ENCODE measurements at places on chromosomes 6 and 20. TPM values are rescaled to one million over a fixed set of nuclear protein-coding genes. Genes with fewer than 3 reads are reported as not detected.

DNA sequence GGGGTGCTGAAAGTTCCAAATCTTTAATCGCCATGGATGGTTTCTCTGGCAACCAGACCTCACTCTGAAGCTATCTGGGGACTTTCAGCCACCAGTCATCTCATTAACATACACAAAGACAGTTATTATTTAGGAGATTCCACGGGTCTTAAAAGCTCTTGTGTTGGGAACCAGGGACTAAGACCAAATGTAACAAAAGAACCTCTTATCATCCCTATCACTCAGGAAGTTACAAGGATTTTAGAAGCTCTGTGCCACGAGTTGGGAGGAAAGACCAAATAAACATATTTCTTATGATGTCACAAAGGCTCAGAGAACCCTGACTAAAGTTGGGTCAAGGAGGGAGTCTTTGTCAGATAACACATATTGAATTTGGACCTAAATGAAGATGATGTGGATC lies 17.7 kb downstream of the GPX6 start:
- no peaks in the 10 kb centered on the region for H3K36me3 ChIP-seq
- H3K27ac ChIP-seq, result no peak overlapping the region

GRCh38 chr6:4903751-4904370 lies 100.0 kb downstream of the RPP40 start:
- no peak overlapping the region for H3K4me3 ChIP-seq
- H3K4me1 ChIP-seq, result peaks cover 39% of the 10 kb centered on the region
- no peak overlapping the region for H3K27ac ChIP-seq
- H3K27me3 ChIP-seq, result no peaks in the 10 kb centered on the region
- peaks cover 28% of the 10 kb centered on the region for H3K36me3 ChIP-seq

GRCh38 chr6:124200661-124201060 lies 397.0 kb downstream of the NKAIN2 start:
- no peaks in the 10 kb centered on the region for H3K36me3 ChIP-seq
- DNase-seq, result no peak
- H3K4me1 ChIP-seq, result no peaks in the 10 kb centered on the region
- no peaks in the 10 kb centered on the region for H3K27me3 ChIP-seq

DNA sequence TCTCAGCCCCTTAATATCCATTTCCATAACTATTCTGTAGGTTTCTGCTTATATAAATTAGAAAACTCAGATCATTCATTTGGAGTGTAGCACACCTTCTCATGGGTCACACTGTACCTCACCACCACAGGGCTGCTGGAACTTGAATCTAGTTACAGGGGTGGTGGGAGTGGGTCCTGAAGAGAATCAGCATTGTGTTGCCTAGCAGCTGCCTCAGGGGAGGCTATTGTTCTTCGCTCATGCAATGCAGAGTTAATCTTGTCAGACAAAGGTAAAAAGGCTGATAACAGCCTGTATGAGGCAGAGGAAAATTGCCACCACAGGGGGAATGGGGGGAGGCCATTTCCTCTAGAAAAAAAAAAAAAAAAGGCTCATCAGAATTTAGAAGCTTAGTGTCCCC lies 496.0 kb upstream of the ADGRB3 start:
- no peak overlapping the region for H3K4me3 ChIP-seq
- H3K27me3 ChIP-seq, result no peaks in the 10 kb centered on the region
- no peak overlapping the region for H3K27ac ChIP-seq
- no peaks in the 10 kb centered on the region for H3K36me3 ChIP-seq
- no peaks in the 10 kb centered on the region for H3K4me1 ChIP-seq

Gene FOXA2
- total RNA-seq, result not detected

Gene FRMD1
- total RNA-seq, result not detected

- H3K36me3 ChIP-seq, result no peaks in the 10 kb centered on the region
- H3K27me3 ChIP-seq, result no peaks in the 10 kb centered on the region
- no peak for DNase-seq
- no peaks in the 10 kb centered on the region for H3K4me1 ChIP-seq
Observed at GRCh38 chr20:1199964-1200363, 3.3 kb upstream of the C20orf202 start.

Gene ARMC12
- 1.8 TPM for total RNA-seq

GRCh38 chr6:43849844-43850243 lies 79.8 kb downstream of the VEGFA start:
- DNase-seq, result no peak
- no peak overlapping the region for H3K27ac ChIP-seq
- H3K36me3 ChIP-seq, result no peaks in the 10 kb centered on the region
- H3K4me1 ChIP-seq, result no peaks in the 10 kb centered on the region
- H3K27me3 ChIP-seq, result no peaks in the 10 kb centered on the region
- H3K4me3 ChIP-seq, result no peak overlapping the region

Gene CAP2
- total RNA-seq, result not detected

Gene FRK
- 0.08 TPM for total RNA-seq

Gene SAMD10
- total RNA-seq, result 16.7 TPM

Gene LGSN
- total RNA-seq, result not detected

- DNase-seq, result no peak
- H3K27me3 ChIP-seq, result no peaks in the 10 kb centered on the region
- H3K36me3 ChIP-seq, result no peaks in the 10 kb centered on the region
- H3K27ac ChIP-seq, result no peak overlapping the region
Observed at GRCh38 chr6:130671577-130671976, 155.6 kb upstream of the SMLR1 start.

Gene GNRH2
- total RNA-seq, result 0.87 TPM

Gene EFCAB8
- total RNA-seq, result 0.56 TPM

DNA sequence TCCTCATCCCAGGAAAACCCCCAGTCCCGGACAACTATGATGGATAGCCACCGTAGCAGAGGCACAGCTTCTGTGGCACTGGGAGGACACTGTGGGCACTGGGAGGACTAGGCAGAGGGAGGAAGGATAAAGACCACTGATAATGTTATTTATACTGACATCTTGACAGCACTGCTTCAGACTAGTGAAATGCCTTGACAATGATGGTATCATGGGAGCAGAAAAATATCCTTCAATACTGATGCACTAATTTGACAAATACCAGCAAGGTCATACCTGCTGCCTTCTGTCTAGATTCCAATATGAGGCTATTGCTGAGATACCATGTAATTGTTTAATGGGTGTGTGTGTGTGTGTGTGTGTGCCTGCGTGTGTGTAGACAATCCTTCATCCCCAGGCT lies 148.6 kb downstream of the PHACTR1 start:
- H3K27me3 ChIP-seq, result no peaks in the 10 kb centered on the region
- DNase-seq, result no peak
- H3K27ac ChIP-seq, result no peak overlapping the region
- no peaks in the 10 kb centered on the region for H3K36me3 ChIP-seq
- H3K4me3 ChIP-seq, result no peak overlapping the region

DNA sequence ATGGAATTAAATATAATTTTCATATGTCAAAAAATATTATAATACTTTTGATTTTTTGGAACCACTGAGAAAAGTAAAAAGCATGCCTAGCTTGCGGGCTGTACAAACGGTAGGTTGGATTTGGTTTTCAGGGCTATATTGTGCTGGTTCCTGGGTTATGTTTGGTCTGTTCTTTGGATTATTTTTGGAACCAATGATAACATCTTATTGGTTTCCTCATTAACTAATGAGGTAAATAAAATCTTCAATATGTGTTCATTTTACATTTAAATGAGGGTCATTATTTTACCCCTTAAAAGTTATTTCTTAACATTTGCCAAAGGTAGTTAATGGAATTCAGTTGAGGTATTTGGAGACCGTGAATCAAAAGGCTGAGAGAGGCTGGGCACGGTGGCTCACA lies 96.6 kb downstream of the IMPG1 start:
- no peak overlapping the region for H3K27ac ChIP-seq
- peaks cover 6% of the 10 kb centered on the region for H3K27me3 ChIP-seq
- no peak for DNase-seq
- no peaks in the 10 kb centered on the region for H3K4me1 ChIP-seq
- H3K36me3 ChIP-seq, result no peaks in the 10 kb centered on the region
- H3K4me3 ChIP-seq, result no peak overlapping the region

Gene STMND1
- not detected for total RNA-seq

GRCh38 chr6:33277663-33278391 lies 904 bp downstream of the B3GALT4 start:
- peaks cover 40% of the 10 kb centered on the region for H3K36me3 ChIP-seq
- H3K4me1 ChIP-seq, result peaks cover 48% of the 10 kb centered on the region
- H3K27me3 ChIP-seq, result no peaks in the 10 kb centered on the region
- peak overlapping the region; percentile 81 for H3K4me3 ChIP-seq
- DNase-seq, result peak; percentile 43
- peak overlapping the region; percentile 92 for H3K27ac ChIP-seq

Gene LY6G6D
- total RNA-seq, result not detected

- no peaks in the 10 kb centered on the region for H3K36me3 ChIP-seq
- H3K27me3 ChIP-seq, result no peaks in the 10 kb centered on the region
- no peak for DNase-seq
- no peak overlapping the region for H3K4me3 ChIP-seq
- H3K27ac ChIP-seq, result no peak overlapping the region
- H3K4me1 ChIP-seq, result peaks cover 5% of the 10 kb centered on the region
Observed at GRCh38 chr20:50722424-50723155, 8.8 kb upstream of the PARD6B start.

DNA sequence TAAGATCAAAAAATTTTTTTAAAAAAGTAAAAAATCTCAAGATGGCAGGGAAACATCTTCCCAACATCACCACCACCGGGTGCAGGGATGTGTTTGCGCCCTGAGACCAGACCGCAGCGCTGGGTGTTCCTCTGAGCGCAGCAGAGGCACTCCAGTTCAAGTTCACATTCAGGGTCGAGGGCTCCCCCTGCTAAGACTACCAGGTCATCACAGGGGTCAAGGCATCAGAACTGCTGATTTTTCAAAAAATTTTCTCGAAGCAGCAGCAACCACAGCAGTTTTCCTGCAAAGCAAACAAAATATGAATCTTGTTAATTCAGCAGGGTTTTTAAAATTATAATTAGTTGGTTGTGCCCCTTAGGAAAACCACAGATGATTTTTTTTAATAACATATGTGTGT lies 83.1 kb downstream of the MYLK4 start:
- no peak overlapping the region for H3K4me3 ChIP-seq
- DNase-seq, result no peak
- H3K4me1 ChIP-seq, result peaks cover 5% of the 10 kb centered on the region
- no peaks in the 10 kb centered on the region for H3K36me3 ChIP-seq
- no peaks in the 10 kb centered on the region for H3K27me3 ChIP-seq
- H3K27ac ChIP-seq, result no peak overlapping the region

DNA sequence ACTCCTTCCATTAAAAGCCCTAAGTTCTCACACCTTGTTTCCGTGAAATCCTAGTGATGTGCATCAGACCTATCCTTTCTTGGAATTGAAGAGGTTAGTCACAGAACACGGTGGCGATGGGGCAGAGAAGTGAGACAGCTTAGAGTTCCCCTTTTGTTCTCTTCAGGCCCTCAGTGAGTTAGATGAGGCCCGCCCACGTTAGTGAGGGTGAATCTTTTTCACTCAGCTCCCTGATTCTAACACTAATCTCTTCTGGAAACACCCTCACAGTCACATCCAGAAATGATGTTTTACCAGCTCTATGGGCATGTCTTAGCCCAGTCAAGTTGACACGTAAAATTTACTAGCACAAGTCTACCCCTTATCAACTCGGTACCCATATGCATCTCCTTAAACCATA lies 172.7 kb upstream of the NOX3 start:
- H3K4me3 ChIP-seq, result no peak overlapping the region
- peaks cover 4% of the 10 kb centered on the region for H3K4me1 ChIP-seq
- peak; percentile 20 for DNase-seq

Gene HLA-DPA1
- 14.7 TPM for total RNA-seq

GRCh38 chr20:35988910-35989463 lies 20.6 kb downstream of the CNBD2 start:
- H3K27me3 ChIP-seq, result peaks cover 7% of the 10 kb centered on the region
- no peak for DNase-seq
- peaks cover 3% of the 10 kb centered on the region for H3K4me1 ChIP-seq
- H3K27ac ChIP-seq, result no peak overlapping the region
- no peaks in the 10 kb centered on the region for H3K36me3 ChIP-seq

DNA sequence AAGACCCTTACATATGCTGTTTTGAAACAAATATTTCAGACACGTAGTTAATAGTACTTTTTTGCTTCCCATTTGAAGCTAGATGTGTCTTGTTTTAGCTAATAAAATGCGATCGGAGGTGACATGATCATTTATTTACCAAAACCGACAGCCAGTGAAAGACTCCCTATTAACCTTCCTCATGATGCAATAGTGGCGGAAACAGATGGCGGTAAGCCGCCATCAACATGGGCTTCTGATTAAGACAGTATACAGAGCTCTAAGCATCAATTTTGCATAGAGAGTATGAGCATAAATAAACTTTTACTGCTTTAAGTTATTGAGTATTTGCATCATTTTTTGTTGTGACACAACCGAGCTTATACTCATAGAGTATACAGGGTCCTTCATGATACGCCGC lies 1282.4 kb upstream of the ADGRB3 start:
- no peak for DNase-seq
- H3K4me3 ChIP-seq, result no peak overlapping the region
- no peak overlapping the region for H3K27ac ChIP-seq
- H3K27me3 ChIP-seq, result no peaks in the 10 kb centered on the region
- no peaks in the 10 kb centered on the region for H3K4me1 ChIP-seq

DNA sequence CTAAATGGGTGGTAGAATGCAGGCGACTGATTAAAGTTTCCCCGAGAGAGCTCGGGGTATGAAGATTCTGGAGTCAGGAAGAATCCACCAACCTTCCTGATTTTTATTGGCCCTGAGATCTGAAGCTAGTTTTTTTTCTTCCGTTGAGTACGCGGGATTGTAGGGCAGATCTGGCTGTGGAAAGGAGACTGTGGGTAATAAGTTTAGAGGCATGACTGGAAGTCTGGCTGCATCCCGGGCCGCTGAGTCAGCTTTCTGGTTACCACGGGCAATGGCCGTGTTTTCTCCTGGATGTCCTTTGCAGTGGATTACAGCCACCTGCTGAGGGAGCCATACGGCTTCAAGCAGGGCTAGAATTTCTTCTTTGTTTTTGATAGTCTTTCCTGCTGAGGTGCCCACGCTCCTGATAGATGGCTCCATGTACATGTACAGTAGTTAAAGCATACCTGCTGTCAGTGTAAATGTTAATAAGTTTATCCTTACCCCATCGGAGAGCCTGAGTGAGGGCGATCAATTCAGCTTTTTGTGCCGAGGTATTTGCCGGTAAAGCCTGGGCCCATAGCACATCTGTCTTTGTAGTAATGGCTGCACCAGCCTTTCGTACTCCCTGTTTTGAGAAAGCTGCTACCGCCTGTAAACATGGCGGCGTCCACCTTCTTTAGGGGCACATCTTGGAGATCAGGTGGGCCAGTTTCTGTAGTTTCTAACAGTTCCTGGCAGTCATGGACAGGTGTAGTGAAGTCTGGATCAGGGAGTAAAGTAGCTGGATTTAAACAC lies 154.0 kb downstream of the TRIM27 start:
- no peak for DNase-seq
- H3K4me1 ChIP-seq, result peaks cover 7% of the 10 kb centered on the region
- no peak overlapping the region for H3K4me3 ChIP-seq
- no peak overlapping the region for H3K27ac ChIP-seq
